AML-193 (cell line): ENCODE measurements at places on chromosomes 6 and 20.

GRCh38 chr20:20303742-20304141 lies 64.2 kb upstream of the INSM1 start:
- no peak for DNase-seq

DNA sequence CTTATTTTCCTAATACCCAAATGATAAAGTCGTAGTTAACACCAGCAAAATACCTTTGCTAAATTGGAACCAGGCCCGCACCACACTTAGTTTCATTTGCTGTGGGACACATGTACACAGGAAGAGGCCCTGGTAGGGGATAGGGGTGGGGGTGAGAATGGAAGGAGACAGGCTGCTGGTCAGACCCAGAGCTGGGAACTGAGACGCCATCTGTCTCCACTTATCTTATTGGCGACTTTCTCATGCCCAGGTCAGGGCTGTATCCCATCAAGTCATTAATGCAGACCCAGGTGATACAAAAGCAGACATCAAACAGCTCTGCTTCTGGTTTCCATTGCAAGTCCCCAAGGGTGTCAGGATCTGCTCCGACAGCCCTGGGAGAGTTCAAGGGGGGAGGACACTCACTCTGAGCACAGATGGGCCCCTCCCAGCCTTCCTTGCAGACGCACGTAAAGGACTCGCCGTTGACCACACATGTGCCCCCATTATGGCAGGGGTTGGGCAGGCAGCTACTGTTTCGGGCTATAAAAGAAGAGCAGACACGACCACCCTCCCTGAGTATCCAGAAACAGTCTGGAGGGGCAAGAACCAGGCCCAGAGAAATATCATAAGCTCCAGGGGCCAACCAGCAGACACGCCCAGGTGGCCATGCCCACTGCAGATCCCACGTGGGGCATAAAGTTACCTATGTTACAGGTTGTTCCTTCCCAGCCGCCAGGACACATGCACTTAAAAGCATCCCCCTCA lies 29.2 kb downstream of the JAG1 start:
- no peak for DNase-seq

DNA sequence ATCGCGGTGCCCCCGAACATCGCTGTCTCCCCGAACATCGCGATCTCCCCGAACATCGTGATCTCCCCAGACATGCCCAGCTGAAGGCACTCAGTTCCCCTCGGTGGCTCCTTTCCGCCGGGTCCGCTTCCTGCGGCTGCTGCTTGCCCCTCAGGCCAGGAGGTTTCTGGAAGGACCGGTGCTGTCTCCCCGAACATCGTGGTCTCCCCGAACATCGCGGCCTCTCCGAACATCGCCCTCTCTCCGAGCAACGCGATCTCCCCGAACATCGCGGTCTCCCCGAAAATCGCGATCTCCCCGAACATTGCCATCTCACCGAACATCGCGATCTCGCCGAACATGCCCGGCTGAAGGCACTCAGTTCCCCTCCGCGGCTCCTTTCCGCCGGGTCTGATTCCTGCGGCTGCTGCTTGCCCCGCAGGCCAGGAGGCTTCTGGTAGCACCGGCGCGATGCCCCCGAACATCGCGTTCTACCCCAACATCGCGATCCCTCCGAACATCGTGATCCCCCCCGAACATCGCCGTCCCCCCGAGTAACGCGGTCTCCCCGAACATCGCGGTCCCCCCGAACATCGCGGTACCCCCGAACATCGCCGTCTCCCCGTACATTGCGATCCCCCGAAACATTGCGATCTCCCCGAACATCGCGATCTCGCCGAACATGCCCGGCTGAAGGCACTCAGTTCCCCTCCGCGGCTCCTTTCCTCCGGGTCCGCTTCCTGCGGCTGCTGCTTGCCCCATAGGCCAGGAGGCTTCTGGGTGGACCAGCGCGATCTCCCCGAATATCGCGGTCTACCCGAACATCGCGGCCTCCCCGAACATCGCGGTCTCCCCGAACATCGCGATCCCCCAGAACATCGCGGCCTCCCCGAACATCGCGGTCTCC lies 808 bp downstream of the ULBP1 start:
- no peak for DNase-seq

DNA sequence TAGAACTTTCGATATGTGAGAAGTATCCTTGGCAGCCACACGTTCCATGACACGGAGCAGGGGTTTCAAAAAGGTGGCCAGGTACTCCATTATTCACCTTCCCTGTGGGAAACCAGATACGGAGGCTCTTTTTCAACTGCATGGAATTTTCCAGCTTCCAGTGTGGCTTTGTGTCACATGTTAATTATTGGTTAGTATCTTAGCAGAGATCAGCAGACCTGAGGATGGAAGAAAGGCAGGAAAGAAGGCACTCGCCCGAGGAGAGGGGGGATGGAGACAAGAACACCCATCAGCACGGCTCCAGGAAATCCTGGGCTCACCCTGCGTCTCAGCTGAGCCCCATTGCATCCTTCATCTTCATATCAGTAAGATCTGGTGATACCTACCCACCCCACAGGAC lies 115.5 kb downstream of the PXDC1 start:
- no peak for DNase-seq

GRCh38 chr6:136609873-136610706 lies 59.9 kb upstream of the MAP7 start:
- DNase-seq = peak; percentile 89

- DNase-seq = peak; percentile 98
Measured at GRCh38 chr6:10598084-10598960, 77.2 kb downstream of the GCNT2 start.

DNA sequence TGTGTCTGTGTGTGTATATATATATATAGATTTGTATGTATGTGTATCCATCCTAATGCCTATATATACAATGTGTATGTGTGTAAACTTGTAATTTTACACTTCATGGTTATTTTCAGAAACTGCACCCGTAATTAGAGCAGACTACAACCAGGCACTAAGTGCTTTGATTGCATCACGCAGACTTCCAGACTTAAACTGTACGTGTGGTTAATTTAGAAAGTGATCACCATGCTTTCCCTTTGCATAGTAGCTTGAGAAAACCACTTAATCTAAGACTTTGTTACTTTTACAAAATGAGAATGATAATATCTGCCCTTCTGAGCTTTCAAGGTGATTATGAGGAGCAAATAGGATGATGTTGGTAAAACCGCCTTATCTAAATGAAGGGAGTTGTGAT lies 50.1 kb upstream of the E2F3 start:
- no peak for DNase-seq

- DNase-seq = no peak
Measured at GRCh38 chr20:55880361-55880760, 125.0 kb downstream of the CBLN4 start.

- peak; percentile 86 for DNase-seq
Measured at GRCh38 chr6:69835414-69836179, 30.8 kb upstream of the COL19A1 start.

GRCh38 chr20:47377122-47377722 lies 20.7 kb upstream of the ZMYND8 start:
- DNase-seq = no peak

GRCh38 chr6:25487012-25487411 lies 165.0 kb upstream of the SCGN start:
- DNase-seq = no peak

- DNase-seq = no peak
Measured at GRCh38 chr20:17169585-17170136, 57.2 kb upstream of the PCSK2 start.

DNA sequence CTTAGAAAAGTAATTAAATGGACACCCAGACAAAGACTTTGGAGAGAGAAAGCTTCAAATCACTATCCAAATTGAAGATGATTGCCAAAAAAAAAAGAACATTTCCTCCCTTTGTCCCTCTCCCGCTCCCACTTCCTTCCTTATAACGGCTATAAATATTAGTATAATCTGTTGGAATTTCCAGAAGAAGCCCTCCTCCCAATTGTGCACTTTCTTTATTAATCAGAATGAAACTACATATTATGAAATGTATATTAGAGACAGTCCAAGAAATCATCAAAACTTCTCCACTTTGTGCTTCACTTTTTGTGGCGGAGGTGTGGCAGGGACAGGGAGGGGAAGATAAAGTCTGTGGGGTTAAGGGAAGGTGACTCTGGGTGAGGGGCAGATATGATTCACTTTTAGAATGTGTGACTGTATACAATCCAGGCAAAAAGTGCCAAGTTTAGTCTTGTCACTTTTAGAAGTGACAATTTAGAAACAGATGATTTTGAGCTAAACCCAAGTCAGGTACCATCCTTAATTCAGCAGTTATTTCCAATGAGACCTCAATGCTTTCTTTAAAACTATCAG lies 195.0 kb upstream of the MARCKS start:
- no peak for DNase-seq

GRCh38 chr6:106560996-106561685 lies 68.2 kb downstream of the RTN4IP1 start:
- peak; percentile 37 for DNase-seq

- no peak for DNase-seq
Measured at GRCh38 chr20:61439251-61439650, 187.2 kb downstream of the CDH4 start.

DNA sequence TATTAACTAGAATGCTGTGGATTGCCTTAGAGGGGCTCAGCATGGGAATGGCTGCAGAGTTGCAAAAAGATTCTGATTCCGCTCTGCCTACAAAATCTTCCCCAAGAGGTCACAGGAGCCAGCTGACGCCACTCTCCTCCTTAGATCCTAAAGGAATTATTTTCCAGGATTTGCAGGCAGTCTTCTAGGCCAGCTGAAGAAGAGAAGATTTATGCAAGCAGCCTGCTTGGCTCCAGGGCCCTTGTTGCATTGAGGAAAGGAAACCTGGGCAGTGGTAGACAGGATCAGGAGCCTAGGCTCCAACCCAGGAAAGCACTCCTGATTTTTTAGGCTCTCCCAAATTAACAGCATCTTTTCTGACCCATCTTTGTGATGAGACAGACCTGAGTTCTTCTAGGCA lies 245.8 kb downstream of the PKHD1 start:
- no peak for DNase-seq

GRCh38 chr6:41161851-41162552 lies 914 bp downstream of the TREM2 start:
- no peak for DNase-seq

GRCh38 chr6:111700135-111700690 lies 94.5 kb upstream of the TRAF3IP2 start:
- no peak for DNase-seq

GRCh38 chr20:46488451-46488850 lies 24.9 kb downstream of the ZNF334 start:
- no peak for DNase-seq
